Cardiac muscle cell (in vitro differentiated cells and primary cell): ENCODE measurements at places on chromosomes 11 and 22. TPM values are rescaled to one million over a fixed set of nuclear protein-coding genes. Genes with fewer than 3 reads are reported as not detected.

DNA sequence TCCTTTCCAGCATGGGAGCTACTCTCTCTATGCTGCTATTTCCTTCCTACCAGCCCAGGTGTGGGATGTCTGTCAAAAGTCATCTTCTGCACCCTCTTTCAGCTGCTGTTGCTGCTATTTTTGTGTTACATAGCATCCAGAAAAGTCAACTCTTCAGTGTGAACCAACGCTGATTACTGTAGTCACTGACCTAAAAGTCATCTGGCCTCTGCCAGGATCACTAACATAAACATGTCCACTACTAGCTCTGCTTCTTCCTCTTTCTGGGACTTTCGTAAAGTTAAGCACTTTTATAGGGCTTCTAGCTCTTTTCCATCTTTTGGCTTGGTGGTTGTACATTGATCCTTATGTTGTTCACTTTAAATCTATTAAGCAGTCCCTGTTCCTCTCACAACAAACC, 90.2 kb upstream of the CARD18 start:
- DNase-seq: no peak

Gene ATG13
- 78.5 and 108 TPM in 2 replicates for total RNA-seq

Gene CRYBA4
- total RNA-seq: not detected in 2 replicates

DNA sequence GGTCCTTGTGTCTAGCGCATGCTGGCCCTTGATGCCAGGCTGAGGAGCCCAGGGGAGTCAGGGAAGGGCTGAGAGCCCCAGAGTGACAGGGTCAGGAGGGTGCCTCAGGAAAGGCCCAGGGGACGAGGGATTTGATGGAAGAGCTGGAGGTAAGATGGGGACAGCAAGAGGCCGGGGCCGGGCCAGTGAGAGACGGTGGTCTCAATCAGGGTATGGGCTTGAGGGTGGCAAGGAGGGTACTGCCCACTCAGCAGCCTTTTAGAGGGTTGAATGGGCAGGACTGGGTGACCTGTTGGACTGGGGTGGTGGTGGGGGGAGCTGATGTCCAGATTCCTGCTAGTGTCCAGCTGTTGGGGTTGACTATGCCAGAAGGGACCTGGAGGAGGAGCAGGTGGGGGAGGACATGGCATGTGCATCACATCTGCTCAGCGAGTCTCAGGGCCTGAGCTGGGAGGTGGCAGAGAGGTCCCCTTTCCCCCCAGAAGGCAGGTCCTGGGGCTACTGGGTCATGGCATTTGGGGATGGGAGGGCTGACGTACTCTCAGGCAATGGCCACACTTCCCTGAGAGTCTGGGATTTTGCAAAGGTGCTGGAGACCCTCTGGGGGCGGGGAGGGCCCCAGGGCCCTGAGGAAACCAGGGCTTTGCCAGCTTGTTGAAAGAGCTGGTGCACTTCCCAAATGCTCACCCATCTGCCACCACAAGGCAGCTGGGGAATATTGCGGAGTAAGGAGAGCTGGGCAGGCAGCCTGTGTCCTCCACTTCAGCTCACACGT, 18.4 kb downstream of the MYO7A start:
- DNase-seq: no peak

Gene OR51A4
- not detected in 2 replicates for total RNA-seq

Gene SLC35F2
- total RNA-seq: 6.9 and 10.4 TPM in 2 replicates

- no peak for DNase-seq
Observed at GRCh38 chr11:61472282-61472681, 36.3 kb upstream of the LRRC10B start.

DNA sequence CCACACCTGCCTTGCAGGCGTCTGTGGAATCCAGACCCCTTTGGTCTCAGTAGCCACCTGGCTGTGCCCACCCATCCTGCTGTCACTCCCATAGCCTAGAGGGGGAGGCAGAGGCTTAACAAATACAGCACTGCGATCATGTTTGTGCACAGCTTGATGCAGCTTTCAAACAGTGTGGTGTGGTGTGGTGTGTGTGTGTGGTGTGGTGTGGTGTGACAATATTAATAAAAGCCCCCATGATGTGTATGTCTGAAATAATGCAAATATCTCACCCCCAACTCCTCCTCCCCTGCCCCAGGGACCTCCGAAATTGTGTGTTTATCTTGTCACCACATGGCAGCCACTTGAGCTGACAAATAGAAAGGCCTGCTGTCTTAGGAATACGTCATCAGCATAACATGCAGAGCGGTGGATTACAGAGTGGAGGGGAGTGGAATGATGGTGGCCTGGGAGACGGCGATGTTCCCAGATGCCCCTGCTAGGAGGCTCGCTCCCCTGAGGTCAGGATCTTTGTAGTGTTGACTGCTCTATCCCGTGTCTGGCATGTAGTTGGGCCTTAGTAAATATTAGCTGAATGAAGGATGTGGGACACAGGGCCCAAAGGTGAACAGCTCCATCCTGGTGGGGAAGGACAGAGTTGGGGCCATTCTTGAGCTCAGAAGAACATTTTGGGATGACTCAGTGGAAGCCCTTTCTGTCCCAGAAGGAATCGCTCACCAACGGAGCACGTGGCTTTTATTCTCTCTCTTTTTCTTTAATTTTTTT, 2.8 kb downstream of the PDXP start:
- peak; percentile 62 for DNase-seq

Gene EMID1
- total RNA-seq: 13.0 and 42.5 TPM in 2 replicates

Gene BEST1
- total RNA-seq: 0.27 and 0.39 TPM in 2 replicates

DNA sequence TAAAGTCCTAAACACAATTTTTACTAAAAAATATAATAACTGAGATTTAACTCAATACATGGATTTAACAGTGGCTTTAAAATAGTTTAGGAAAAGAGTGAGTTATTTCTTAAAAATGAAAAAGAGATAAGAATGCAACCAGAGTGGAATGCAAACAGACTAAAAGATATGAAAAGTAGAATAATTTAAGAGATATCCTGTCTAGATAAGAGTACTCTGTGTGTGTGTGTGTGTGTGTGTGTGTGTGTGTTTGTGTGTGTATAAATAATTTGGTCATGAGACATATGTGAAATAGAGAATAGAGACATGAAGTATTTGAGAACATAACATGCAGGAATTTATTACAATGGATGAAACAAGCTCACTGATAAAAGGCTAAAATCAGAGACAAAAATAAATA, 986.9 kb upstream of the CHORDC1 start:
- DNase-seq: no peak

Gene TMPRSS13
- 0.04 and 0.66 TPM in 2 replicates for total RNA-seq

GRCh38 chr22:32024796-32025195, 18.3 kb upstream of the SLC5A1 start:
- DNase-seq: no peak
